ENCODE measurements at places on chromosomes 1 and 21. TPM values are rescaled to one million over a fixed set of nuclear protein-coding genes. Genes with fewer than 3 reads are reported as not detected.

SPRR5 gene
- total RNA-seq: not detected

TBX15 gene
- not detected for total RNA-seq

FAM151A gene
- total RNA-seq: not detected

SORT1 gene
- 0.86 TPM for total RNA-seq

GPATCH4 gene
- 27.5 TPM for total RNA-seq

ZNF362 gene
- total RNA-seq: 20.2 TPM

GBP2 gene
- 233 TPM for total RNA-seq

UBXN10 gene
- total RNA-seq: 0.30 TPM

INSRR gene
- total RNA-seq: 0.07 TPM

MACO1 gene
- 20.3 TPM for total RNA-seq

TIAM1 gene
- total RNA-seq: 142 TPM

NBPF10 gene
- total RNA-seq: 4.4 TPM

FCRLB gene
- not detected for total RNA-seq

F13B gene
- total RNA-seq: not detected

NBPF6 gene
- total RNA-seq: not detected

DYRK3 gene
- total RNA-seq: 0.67 TPM

PLA2G2C gene
- not detected for total RNA-seq

PPFIA4 gene
- total RNA-seq: 0.96 TPM

OLIG2 gene
- not detected for total RNA-seq

SLC27A3 gene
- total RNA-seq: 8.3 TPM

CD1E gene
- total RNA-seq: not detected
